Stimulated activated CD4-positive, alpha-beta T cell treated with anti-CD3 and anti-CD28 coated beads, Interleukin-15, amount 100 ng/mL, for 1 hour (primary cell): ENCODE measurements at places on chromosomes 1 and 21.
A peak's percentile ranks its signal among the peaks of the same experiment; 100 is the strongest.

GRCh38 chr1:5456090-5456811 lies 536.0 kb downstream of the NPHP4 start:
- no peak for DNase-seq

- no peak for DNase-seq
These were observed 176.3 kb upstream of the ZNHIT6 start for GRCh38 chr1:85884372-85885035.

GRCh38 chr1:93692026-93692425 lies 10.4 kb upstream of the BCAR3 start:
- DNase-seq, result no peak

DNA sequence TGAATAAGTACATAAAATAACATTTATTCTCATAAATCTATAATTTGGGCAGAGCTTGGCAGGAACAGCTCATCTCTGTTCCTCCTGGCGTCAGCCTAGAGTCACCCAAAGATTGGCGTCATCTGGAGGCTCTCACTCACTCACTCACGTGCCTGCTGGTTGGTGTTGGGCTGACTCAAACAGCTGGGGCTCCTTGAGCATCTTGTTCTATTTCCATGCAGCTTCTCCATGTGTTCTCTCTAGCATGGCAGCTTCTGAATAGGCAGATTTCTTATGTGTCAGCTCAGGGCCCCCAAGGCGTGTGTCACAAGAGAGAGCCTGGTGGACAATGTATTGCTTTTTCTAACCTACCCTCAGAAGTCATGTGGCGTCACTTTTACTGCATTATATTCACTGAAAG lies 70.6 kb upstream of the RAB3GAP2 start:
- DNase-seq, result no peak

DNA sequence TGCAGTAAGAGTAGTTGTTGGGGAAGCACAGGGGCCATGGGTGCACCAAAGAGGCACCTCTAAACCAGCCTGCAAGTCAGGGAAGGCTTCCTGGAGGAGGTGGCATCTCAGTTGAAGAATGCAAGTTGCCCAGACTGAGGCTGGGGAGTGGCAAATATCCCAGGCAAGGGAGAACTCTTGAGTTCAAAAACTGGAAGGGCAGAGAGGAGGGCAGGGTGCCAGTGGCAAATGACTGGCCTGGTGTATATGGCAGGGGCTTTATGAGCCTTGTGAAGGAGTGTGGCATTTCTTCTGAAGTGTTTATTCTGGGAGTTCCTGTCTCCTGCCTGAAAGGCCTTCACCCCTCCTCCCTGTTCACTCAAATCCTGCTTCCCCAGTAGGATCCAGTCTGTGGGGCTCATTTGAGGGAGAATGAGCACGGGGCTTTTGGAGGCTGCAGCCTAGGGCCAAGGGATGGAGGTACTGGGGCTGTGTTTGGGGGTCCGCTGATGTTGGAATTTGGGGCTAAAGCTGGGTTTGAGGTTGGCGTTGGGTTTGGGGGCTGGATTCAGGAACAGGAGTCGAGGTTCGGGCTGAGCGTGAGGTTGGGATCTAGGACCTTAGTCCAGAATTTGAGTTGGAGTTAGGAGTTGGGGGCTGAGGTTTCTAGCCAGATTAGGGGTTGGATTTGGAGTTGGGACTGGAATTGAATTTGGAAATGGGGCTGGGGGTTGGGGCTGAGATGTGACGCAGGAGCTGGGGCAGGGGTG lies at the start of gene TMEM125:
TMEM125 (plus strand) TSS at position 357 of the 749 bp plus-strand sequence. CDS start 2,740 bp downstream, outside the sequence.
- DNase-seq, result no peak

- DNase-seq, result no peak
These were observed 21.2 kb downstream of the CEP170 start for GRCh38 chr1:243233908-243234307.

DNA sequence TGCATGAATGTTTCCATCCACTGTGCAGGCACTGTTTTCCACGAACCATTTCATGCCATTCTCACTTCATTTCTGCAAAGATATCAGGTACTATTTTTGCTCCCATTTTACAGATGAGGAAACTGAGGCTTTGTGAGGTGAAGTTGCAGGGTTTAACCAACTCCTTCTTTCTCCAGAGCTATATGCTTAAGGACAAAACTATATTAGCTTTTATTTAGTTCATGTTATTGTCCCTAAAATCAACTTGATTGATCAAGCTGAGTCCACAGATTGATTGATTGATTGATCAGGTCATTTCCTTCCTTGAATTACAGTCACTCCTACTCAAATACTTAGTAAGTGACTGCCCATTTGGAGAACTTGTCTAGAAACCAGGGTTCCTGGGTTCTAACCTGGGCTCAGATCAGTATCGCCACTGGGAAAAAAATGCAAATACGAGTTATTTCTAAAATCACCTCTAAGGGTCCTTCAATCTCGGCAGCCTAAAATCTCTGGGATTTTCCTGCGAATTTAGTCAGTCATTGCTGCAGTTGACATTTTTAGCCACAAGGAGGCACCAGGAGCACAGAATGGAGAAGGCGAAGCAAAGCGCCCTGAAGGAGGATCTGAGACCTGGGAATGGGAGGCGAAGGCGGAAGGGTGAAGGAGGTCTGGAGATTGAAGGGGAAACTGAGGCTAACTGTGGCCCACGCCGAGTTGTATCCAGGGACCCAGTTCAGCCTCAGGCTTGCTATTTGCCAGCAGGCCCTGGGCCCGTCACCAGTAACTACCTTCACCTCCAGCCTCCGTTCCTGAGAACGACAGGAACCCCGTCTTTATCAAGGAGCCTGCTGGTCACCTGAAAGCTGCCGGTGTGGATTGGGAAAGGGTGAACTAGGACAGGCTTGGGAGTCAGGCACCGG lies 14.3 kb upstream of the MUL1 start:
- peak; percentile 27 for DNase-seq

- no peak for DNase-seq
These were observed 3.1 kb downstream of the SIM2 start for GRCh38 chr21:36701756-36702621.

DNA sequence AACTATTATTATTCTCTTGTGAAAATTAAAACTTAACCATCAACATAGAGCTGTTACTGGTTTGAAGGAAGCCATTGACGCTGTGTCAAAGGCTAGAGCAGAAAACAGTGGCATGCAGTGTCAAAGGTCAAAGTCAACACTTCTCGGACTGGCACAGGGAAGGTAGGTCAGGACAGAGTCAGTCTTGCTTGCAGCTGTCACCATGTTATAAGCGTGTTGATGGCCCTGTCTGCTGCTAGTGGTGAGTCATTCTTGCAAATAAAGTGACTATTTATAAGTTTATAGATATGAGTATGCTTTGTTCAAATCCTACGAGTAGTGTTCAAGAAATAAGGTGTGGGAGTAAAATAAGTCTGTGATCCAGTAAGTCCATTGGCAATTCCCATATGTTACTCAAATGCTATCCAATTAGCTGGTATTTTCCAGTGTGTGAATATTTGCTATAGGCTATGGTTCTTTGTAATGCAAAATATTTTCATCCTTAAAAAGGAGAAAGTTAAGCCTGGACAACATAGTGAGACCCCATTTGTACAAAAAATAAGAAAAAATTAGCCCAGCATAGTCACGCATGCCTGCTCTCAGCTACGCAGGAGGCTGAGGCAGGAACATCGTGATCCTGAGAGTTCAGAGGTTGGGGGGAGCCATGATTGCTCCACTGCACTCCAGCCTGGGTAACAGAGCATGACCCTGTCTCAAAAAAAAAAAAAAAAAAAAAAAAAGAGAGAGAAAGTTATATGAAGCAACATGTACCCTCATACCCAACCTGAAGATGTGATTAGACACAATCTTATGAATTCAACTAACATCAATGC lies 26.3 kb upstream of the TINAGL1 start:
- DNase-seq, result no peak

DNA sequence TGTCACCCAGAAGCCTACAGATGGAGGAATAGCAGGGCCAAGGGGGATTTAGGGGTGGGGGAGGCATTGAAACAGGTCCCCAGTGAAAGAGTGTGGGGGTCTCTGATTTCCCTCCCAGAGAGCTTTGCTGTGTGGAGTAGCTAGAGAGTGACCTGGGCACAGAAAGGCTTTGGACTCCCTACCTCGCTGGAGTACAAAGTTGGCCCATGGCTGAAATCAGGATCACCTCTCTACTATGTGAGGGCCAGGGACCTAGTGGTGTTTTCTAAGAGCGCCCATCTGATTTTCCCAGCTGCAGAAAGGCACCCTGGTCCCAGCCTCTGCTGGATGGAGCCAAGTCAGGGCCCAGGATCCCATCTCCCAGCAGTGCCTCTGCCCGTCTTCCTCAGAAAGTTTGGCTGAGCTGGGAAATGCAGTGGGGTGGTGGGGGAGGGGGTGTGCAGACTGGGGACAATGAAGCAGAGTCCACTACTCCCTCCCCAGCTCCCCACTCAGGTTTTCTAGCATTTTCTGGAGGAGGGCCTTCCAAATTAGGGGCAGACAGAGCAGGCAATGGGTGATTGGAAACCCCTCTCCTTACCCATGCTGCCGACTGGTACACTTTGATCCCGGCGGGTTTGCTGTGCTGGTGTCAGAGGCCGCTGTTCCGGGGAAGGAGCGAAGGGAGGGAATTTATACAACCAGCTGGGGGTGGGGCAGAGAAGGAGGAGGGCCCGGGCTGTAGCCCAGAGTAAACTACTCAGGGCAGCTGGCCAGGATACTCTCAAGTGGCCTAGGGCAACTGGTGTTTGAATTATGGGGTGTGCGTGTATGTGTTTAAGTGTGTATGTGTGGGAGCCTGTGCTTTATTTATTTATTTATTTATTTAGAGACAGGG lies at the start of gene SELENBP1:
SELENBP1 (minus strand) TSS at position 648 of the 877 bp plus-strand sequence; CDS start at position 584, 64 bp downstream.
- no peak for DNase-seq

DNA sequence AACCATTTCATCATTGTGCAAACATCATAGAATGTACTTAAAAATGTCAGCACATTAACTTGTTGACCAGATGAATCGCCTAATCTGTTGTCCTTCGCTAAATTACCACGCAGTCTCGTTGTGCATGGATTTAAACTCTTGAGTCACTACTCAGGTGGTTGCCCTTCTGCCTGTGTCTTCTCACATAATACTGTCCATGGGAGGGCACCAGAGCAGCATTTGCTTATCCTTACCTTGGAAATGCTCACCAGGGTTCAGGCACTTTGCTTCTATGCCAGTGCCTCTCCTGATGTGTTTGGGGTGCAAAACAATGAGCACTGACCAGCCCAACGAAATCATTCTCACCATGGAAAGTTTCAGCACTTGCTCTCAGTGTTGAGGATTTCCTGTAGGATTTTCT lies 559.9 kb downstream of the RWDD3 start:
- DNase-seq, result no peak

- no peak for DNase-seq
These were observed 60.8 kb upstream of the CLDN14 start for GRCh38 chr21:36540700-36541099.

- DNase-seq, result no peak
These were observed 166.5 kb downstream of the TPR start for GRCh38 chr1:186208405-186209129.
